ENCODE measurements at places on chromosomes 12 and 14. TPM values are rescaled to one million over a fixed set of nuclear protein-coding genes. Genes with fewer than 3 reads are reported as not detected.

Gene COX8C
- total RNA-seq: not detected

Gene TMX1
- 67.0 TPM for total RNA-seq

Gene CMA1
- total RNA-seq: not detected

DNA sequence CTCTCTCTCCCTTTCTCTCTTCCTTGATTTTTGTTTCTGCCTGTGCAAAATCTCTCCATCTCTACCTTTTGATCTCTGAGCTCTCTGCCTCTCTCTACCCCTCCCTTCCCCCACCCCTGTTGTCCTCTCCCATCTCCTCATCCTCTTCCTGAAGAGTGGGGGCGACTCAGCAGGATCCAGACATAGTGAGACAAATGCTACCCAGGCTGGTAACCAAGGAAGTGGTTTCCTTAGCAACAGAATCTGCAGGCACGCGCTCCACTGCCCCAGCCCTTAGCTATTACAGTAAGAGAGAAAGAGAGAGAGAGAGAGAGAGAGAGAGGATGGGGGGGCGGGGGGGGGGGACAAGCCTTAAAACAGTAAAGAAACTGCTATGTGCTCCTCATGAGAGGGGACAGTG lies 85.6 kb downstream of the CMKLR1 start:
- DNase-seq: peak; percentile 32

DNA sequence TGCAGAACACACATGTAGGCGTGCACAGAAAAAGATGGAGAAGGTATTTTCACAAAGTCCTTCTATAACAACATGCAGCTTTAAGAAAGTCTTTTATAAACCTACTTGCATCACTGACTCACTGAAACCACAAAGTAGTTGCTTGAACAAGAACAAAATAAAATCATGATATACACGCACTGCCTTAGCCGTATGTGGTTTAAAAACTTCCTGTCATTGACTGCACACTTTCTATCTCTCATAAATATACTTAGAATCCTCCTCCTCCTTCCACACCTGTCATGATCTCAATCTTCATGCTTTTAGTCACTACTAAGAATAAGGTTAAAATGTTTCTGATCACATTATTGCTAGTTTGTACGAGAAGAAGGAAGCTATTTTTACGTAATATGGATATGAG lies 31.8 kb upstream of the RAD51AP1 start:
- peak; percentile 73 for DNase-seq

- DNase-seq: no peak
Measured at GRCh38 chr12:32030676-32031075, 71.5 kb downstream of the RESF1 start.

GRCh38 chr14:94054401-94054800 lies 26.6 kb downstream of the DDX24 start:
- DNase-seq: no peak

- DNase-seq: no peak
Measured at GRCh38 chr12:119156401-119157044, 22.2 kb upstream of the HSPB8 start.

DNA sequence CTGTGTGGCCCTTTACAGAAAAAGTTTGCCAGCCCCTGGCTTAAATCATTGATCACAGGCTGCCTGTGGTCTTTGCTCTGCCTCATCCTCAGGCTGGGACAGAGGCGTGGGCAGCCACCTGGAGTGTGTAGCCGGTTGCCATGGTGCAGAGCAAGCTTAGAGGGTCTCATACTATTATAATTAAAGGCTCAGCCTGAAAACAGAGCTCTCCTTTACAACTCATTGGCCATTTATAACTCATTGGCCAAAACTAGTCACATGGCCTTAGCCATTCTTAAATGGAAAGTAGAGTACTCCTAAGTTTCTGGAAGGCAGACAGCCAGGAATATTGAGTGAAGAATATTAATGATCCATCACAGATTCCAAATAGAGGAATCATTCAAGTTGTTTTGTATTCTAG lies 3.0 kb downstream of the HSP90B1 start:
- DNase-seq: no peak

DNA sequence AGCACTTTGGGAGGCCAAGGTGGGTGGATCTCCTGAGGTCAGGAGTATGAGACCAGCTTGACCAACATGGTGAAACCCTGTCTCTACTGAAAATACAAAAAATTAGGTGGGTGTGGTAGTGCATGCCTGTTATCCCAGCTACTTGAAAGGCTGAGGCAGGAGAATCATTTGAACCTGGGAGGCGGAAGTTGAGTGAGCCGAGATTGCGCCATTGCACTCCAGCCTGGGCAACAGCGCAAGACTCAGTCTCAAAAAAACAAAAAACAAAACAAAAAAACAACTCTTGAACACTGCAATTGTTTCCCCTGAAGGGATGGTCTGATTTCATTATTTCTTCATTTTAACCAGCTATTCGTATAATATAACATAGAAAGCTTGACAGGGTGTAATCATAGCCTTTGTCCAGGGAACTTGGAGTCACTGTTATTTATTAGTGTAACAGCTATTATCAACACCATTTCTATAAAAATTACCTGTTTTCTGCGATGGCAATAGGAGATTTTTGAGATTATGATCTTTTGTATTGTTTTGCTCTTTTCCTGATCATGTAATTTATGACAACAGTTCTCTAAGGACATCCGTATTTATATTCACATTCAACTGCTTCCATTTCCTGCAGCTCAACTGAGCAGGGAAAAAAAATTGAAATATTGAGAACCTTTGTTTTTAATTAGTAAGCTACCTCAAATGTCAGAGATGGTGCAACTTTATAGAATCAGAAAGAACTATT lies 94.7 kb downstream of the DIP2B start:
- no peak for DNase-seq
